Dermis microvascular lymphatic vessel endothelial cell (primary cell): ENCODE measurements at places on chromosomes 7 and 10. TPM values are rescaled to one million over a fixed set of nuclear protein-coding genes. Genes with fewer than 3 reads are reported as not detected.

The PPP1R3C gene
- 0.13 TPM in 2 replicates for total RNA-seq

The TMEM130 gene
- not detected in 2 replicates for total RNA-seq

The AGAP5 gene
- 0.90 and 1.3 TPM in 2 replicates for total RNA-seq

The TUBB8 gene
- under 0.01 TPM in 1 of 2 replicates, not detected in the other for total RNA-seq

The AGAP4 gene
- 1.8 and 2.8 TPM in 2 replicates for total RNA-seq

The ADAM8 gene
- total RNA-seq, result 0.13 TPM in 2 replicates

The HOXA3 gene
- 3.0 and 3.7 TPM in 2 replicates for total RNA-seq

The FFAR4 gene
- total RNA-seq, result not detected in 2 replicates

The LRRC17 gene
- total RNA-seq, result 0.77 and 0.89 TPM in 2 replicates

The SPDYE9 gene
- total RNA-seq, result not detected in 2 replicates

The SEC61G gene
- total RNA-seq, result 137 and 180 TPM in 2 replicates

The MOGAT3 gene
- total RNA-seq, result not detected in 2 replicates

The GIMAP2 gene
- total RNA-seq, result 34.0 and 37.3 TPM in 2 replicates

The KLF14 gene
- total RNA-seq, result not detected in 2 replicates

The PPIF gene
- total RNA-seq, result 12.7 and 22.1 TPM in 2 replicates

The JMJD1C gene
- 103 and 145 TPM in 2 replicates for total RNA-seq

The ADCY1 gene
- 0.51 and 1.1 TPM in 2 replicates for total RNA-seq

The XRCC2 gene
- 2.0 and 3.7 TPM in 2 replicates for total RNA-seq

The SPDYE5 gene
- total RNA-seq, result under 0.01 TPM in 1 of 2 replicates, not detected in the other

The NSUN6 gene
- 3.3 and 3.5 TPM in 2 replicates for total RNA-seq

The SVOPL gene
- not detected in 2 replicates for total RNA-seq

The ARID5B gene
- 9.4 and 11.6 TPM in 2 replicates for total RNA-seq

The UNC5B gene
- 14.8 and 18.1 TPM in 2 replicates for total RNA-seq

The TMEM176B gene
- not detected in 2 replicates for total RNA-seq

The CNPY1 gene
- total RNA-seq, result not detected in 2 replicates

The AMPH gene
- 0.13 TPM in 1 of 2 replicates, not detected in the other for total RNA-seq

The PTN gene
- total RNA-seq, result not detected in 2 replicates

The DOCK4 gene
- 59.7 and 63.8 TPM in 2 replicates for total RNA-seq

The STRA8 gene
- total RNA-seq, result not detected in 2 replicates

The SLC39A12 gene
- total RNA-seq, result under 0.01 TPM in 1 of 2 replicates, not detected in the other

The REEP3 gene
- total RNA-seq, result 34.0 and 45.4 TPM in 2 replicates

The NME8 gene
- not detected in 2 replicates for total RNA-seq

The VIPR2 gene
- total RNA-seq, result not detected in 2 replicates

The FAM221A gene
- 4.3 and 5.6 TPM in 2 replicates for total RNA-seq

The HMX3 gene
- total RNA-seq, result not detected in 2 replicates

The SHTN1 gene
- total RNA-seq, result 1.5 and 2.1 TPM in 2 replicates

The SLC25A28 gene
- 8.6 and 13.8 TPM in 2 replicates for total RNA-seq
